Activated CD8-positive, alpha-beta memory T cell treated with anti-CD3 and anti-CD28 coated beads, Interleukin-2, amount 10 ng/mL, durations not matched to agents 7 days and 5 days (primary cell): ENCODE measurements at places on chromosomes 13 and 19.

DNA sequence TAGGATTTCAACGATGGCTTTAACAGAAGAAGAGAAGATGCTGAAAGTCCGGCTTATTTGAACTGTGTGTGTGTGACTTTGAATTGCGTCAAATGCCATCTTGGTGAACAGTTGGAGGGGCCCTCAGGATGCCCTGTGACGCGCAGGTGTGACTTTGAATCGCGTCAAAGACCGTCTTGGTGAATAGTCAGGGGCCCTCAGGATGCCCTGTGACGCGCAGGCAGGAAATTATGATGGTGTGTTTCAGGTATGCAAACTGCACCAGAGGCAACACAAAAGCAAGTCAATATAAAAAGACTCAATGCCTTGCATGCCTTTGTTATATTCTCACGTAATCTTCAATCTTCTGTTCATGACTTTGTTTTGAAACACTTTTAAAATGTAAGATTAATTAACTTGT lies 29.2 kb downstream of the ATP11A start:
- DNase-seq = no peak

GRCh38 chr19:16378291-16378889 lies 53.8 kb downstream of the KLF2 start:
- no peak for DNase-seq

- DNase-seq = no peak
Observed at GRCh38 chr13:56975647-56976046, 165.1 kb upstream of the PRR20A start.

- no peak for DNase-seq
Observed at GRCh38 chr13:106548064-106548696, 12.7 kb upstream of the EFNB2 start.

DNA sequence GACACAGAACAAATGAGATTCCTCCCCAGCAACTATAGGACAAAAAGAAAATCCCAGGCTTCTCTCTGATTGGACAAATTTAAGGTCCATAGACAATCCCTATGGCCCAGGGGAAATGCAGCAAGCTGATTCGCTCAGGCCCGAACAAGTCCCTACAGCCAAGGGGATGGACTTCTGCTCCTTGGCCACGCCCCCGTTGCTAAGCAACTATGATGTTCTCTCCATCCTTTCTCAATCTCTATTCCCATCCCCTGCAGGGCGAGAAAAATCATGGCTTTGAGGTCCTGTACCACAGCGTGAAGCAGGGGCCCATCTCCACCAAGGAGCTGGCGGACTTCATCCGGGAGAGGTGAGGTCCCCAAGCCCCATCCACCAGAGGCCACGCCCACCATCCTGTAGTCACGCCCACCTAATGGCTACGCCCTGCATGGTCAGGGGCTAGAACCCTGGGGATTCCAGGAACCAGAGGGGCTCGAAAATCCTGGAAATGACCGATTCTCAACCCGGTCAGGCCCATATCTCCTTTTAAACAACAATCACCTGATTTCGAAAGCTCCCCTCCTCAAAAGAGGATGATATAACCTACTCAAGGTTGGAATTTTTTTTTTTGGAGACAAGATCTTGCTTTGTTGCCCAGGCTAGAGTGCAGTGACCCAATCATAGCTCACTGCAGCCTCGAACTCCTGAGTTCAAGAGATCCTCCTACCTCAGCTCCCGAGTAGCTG lies 11.4 kb downstream of the FCHO1 start:
- DNase-seq = no peak

DNA sequence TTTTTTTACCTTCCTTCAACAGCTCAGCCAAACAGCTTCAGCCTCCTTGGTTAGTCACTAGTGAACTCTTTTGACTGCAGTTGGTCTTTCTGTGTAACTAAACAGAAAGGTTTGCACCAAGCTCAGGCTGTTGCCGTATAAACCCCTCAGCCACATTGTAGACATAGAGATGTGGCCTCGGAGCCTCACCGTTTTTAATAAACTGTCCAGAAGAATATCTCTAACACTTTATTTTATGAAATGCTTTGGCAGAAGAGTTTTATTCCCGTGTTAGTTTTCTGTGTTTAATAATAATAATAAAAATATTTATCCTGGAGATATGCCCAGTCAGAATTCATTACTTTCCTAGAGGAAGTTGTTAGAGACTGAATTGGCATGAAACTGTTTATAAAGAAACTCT lies 171.7 kb upstream of the MAB21L1 start:
- no peak for DNase-seq

GRCh38 chr19:46834121-46834520 lies 16.5 kb downstream of the AP2S1 start:
- no peak for DNase-seq

GRCh38 chr19:18160971-18161635 lies 8.1 kb downstream of the PIK3R2 start:
- DNase-seq = peak; percentile 81

DNA sequence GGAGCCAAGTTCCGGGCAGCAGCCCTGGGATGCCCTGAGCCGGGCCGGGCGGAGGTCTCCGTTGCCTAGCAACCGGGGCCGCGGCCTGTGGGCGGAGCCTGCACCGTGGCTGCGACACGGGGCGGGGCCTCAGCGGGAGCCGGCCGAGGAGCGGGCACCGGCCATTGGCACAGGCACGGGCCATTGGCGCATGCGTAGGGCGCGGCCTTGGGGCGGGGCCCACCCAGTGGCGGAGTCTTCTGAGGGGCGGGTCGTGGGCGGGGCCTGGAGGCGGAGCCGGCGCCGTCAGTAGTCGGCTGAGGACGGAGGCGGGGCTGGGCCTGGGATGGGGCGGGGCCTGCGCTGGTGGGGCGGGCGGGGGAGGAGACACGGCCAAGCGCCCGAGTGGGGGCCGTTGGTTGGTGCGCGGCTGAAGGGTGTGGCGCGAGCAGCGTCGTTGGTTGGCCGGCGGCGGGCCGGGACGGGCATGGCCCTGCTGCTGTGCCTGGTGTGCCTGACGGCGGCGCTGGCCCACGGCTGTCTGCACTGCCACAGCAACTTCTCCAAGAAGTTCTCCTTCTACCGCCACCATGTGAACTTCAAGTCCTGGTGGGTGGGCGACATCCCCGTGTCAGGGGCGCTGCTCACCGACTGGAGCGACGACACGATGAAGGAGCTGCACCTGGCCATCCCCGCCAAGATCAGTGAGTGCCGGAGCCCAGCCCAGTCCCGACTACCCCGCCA lies at the start of gene IZUMO4:
Gene IZUMO4, plus strand, starts transcription at position 436 of the 723 bp plus-strand sequence. Its CDS starts 31 bp downstream, at position 467.
- DNase-seq = peak; percentile 100

DNA sequence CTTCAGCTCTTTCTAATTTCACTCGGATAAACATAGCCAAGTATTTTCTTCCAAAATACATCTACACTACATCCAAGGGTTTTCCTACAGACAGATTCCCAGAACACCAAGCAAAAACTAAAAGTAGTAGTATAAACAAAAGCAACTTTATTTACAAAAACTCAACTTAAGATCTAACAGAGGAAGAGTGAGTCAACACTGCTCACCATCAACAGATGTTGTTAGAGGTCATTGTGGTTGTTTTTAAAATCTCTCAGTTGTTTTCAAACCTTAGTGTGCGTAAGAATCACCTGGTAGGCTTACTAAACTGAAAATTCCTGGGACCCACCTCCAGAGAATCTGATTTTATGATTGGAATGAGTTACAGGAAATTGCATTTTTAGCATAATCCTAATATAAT lies 631.7 kb upstream of the SGCG start:
- DNase-seq = no peak

GRCh38 chr19:33878910-33879810 lies 82.5 kb downstream of the KCTD15 start:
- DNase-seq = no peak

DNA sequence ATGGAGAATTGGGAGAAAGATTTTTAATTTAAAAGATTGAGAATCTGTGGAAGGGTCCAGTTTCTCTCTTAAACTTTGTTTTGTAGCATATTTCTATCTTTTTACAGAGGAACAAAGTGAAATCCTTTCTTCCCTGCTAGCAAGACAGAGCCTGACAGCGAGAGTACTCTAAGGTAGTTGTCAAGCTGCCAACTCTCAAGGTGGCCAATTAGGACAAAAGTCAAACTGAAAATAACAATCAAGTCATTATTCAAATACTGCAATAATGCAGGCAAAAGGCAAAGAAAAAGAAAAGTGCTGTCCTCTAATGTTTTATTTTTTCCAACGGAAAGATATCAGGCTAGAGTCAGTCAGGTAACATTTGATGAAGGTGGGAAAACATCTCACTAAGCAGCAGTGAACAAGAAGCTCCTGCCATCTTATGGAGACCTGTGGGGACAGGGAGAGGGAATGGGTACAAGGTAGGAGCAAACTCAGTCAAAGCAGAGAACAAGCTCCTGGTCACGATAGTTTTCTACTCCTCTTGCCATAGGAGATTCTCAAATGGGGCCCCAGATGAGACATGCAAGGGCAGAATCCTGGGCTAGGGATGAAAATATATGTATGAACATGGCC lies 801.9 kb upstream of the SLITRK1 start:
- no peak for DNase-seq

DNA sequence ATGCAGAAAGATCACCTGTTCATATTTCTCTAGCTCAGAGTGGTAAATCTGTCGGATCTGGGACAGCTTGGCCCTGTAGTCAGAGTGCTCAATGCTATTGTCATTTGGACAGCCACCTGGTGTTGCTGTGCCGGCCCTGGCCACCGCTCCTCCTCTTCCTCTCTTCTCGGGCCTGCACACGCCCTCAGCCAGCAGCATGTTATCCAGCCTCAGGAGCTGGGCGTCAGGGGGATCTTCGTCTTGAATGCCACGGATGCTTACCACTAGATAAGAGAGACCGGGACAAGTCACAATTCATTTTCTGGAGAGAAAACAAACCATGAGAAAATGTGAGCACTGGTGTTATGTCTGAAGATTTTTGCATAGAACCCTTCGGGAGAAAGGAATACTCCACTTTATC lies 32.5 kb downstream of the CILP2 start:
- DNase-seq = no peak

DNA sequence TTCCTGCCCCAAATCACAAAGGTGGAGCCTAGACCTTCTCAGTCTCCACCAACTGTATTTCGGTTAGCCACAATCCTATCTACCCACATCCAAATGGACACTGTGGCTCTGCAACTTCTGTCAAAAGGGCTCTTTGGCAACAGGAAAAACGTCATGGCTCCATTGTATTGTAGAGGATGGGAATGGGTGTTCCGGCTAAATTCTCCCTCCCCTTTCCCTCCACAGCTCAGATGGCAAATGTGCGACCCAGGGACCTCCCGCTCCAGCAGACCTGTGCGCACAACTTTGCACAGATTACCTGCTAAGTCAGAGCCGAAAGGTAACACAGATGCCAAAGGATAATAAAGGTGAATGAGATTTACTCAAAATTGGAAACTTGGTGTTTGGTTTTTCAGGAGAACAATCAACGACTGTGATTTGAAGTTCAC lies 968 bp upstream of the KL start:
- DNase-seq = no peak

DNA sequence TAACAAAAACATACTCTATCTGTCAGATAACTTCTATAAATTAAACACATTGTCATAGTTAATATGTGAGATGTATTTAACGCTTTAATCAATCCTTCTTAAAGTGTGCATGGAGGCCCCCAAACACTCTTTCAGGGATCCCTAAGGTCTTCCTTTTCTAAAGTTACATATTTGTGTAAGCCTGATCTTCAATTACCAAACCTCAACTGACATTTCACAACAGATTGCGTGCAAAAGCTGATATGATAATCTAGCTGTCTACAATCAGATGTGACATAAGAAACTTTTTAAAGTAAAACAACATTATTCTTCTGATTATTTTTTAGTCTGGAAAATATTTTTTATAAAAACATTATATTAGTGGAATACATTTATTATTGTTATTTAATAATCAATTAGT lies 1850.4 kb downstream of the OLFM4 start:
- DNase-seq = no peak

GRCh38 chr19:46284635-46285034 lies 12.2 kb upstream of the HIF3A start:
- DNase-seq = no peak

- DNase-seq = no peak
Observed at GRCh38 chr19:19160461-19161035, 9.5 kb downstream of the MEF2B start.

DNA sequence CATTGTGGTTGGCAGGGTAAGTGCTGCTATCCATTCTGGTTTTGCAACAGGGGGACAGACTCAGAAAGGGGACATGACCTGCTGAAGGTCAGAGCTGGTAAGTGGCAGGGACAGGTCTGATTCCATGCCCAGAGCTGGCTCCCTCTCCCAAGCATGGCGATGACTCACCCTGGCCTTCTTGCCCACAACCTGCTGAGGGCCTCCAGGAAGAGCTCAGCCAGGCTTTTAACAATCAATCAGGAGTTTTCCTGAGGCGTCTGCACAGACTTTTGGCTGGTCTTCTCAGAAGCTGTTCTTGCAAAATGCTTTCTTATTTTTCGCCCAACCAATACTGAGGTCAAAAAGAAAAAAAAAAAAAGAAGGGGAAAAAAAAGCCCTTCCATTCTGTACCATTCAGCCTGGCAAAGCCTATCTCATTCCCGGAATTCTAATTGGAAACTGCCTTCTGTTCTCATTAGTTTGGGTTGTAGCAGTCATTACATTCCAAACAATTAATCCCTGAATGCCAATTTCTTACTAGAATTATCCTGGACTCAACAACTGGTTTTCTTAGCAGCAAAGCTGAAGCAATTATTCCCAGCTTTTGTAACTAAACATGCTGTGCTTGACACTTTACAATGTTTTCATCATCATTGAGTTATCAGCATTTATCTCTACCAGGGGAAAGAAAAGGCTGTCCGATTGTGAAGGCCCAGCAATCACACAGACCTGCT lies 17.7 kb downstream of the SIAH3 start:
- DNase-seq = no peak

GRCh38 chr19:35991731-35992450 lies 3.1 kb upstream of the SDHAF1 start:
- no peak for DNase-seq

- DNase-seq = no peak
Observed at GRCh38 chr19:3857449-3858003, 11.3 kb downstream of the ZFR2 start.

GRCh38 chr13:40241125-40241798 lies 425.2 kb downstream of the FOXO1 start:
- no peak for DNase-seq

- DNase-seq = no peak
Observed at GRCh38 chr19:18292462-18292809, 11.0 kb upstream of the JUND start.

- no peak for DNase-seq
Observed at GRCh38 chr19:47418692-47419029, 666 bp downstream of the MEIS3 start.
